CD4-positive, alpha-beta T cell treated with Interleukin-2 at 100 ng/mL for 4 hours (primary cell): ENCODE measurements at places on chromosomes 13 and 19.

DNA sequence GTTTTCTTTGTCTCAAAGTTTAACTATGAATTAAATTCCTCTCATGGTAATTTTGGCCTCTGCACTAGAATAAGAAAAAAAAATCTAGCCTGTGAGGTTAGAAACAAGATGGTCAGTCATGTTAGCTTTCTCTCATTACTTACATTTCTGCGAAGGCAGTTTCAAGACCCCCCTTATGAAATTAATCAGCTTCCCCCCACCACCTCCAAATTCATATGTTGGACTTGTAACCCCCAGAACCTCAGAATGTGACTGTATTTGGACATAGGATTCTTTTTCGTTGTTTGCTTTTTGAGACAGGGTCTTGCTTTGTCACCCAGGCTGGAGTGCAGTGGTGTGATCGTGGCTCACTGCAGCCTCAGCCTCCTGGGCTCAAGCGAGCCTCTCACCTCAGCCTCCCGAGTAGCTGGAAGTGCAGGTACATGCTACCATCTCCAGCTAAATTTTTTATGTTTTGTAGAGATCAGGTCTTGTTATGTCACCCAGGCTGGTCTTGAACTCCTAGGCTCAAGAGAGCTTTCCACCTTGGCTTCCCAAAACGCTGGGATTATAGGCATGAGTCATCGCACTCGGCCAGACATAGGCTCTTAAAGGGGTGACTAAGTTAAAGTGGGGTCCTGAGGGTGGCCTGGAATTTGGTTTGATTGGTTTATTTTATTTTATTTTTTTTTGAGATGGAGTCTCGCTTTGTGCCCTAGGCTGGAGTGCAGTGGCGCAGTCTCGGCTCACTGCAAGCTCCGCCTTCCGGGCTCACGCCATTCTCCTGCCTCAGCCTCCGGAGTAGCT, 1.4 kb downstream of the PLA2G4C start:
- DNase-seq: no peak

DNA sequence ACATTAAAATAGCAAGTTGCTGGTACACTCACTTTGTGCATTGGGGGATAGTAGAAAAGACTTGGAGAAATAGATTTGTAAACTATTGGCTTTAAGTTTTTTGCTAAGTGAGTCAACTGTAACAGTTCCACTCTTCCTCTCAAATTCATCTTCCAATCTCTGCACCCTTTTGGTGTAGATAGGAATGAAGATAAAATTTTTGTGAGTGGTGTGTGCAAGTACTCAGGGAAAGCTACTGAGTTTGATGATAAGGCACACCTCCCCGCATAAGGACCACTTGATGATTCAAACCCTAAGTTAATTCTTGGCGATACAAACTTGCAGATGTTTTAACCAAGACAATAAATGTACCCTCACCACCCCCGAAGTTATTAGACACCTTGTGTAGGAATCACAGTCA, 168.3 kb upstream of the SLITRK1 start:
- no peak for DNase-seq

GRCh38 chr13:70518081-70518480, 409.8 kb upstream of the KLHL1 start:
- no peak for DNase-seq

DNA sequence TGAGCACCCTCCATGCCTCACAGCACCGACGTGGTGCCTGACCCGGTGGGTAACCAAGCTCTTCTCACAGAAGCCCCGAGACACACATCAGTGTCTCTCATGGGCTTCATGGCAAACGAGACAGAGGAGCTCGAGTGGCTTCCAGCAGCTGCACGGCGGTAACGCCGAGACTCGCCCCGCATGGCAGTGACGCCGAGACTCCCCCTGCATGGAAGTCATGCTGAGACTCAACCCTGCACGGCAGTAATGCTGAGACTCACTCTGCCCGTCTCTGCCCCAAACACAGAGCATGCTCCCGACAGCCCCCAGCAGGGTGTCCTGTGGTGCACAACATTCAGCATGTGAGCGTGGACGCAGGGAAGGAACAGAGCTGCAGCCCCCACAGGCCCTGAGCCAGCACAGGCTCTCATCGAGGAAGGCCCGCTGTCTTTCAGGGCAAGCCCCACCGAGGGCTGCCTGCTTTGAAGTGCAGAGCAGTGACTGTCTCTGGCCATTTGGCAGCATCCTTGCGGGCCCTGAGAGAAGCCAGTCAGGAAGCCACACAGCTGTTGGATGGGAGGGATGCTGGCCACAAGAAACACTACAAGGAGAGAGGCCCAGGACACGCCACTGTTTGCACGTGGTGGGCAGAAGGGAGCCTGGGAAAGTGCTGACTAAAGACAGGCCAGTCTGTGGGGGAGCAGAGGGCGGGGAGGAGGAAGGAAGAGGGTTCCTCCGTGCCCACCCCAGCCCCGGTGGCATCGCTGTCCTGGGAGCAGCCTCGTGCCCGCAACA, 9.5 kb downstream of the GAS6 start:
- no peak for DNase-seq

GRCh38 chr19:18672044-18672451, 11.4 kb upstream of the CRTC1 start:
- no peak for DNase-seq

- no peak for DNase-seq
These were observed 81.7 kb downstream of the RAP2A start for GRCh38 chr13:97515643-97516042.

DNA sequence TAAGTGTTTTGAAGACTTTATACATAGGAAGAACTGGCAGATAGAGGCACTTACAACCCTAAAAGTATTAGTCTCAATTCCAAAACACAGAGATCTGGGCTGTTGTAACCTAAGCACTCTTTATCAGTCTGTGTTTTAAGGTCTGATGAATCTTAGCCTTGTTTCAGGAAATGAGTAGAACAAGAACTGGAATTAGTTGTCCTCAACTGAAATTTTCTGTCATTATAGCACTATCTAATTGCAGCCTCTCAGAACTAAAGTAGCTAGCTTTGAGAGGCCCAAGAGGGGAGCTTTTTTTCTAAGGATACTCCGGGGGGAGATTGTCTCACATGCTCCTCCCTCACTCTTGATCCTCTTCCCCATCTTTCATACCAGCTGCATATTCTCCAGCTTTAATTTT, 13.1 kb downstream of the HNRNPM start:
- no peak for DNase-seq

- no peak for DNase-seq
These were observed 33.2 kb downstream of the UNC13A start for GRCh38 chr19:17654993-17655392.
